Natural killer cell treated with Interleukin-12 subunit alpha and Interleukin-12 subunit beta and Interleukin-15 and Interleukin-18, amount 100 ng/mL, for 72 hours (primary cell): ENCODE measurements at places on chromosomes 1 and 21. TPM values are rescaled to one million over a fixed set of nuclear protein-coding genes. Genes with fewer than 3 reads are reported as not detected.

PKLR gene
- total RNA-seq: not detected

GPR37L1 gene
- total RNA-seq: not detected

AIRE gene
- not detected for total RNA-seq

NHLH1 gene
- total RNA-seq: 2.0 TPM

UHMK1 gene
- total RNA-seq: 63.2 TPM

C1orf141 gene
- 0.07 TPM for total RNA-seq

OR2T33 gene
- not detected for total RNA-seq

MANEAL gene
- total RNA-seq: 2.8 TPM

CTNNBIP1 gene
- 12.5 TPM for total RNA-seq

NRAS gene
- 51.9 TPM for total RNA-seq

EPHA10 gene
- not detected for total RNA-seq

HAO2 gene
- total RNA-seq: not detected

NID1 gene
- total RNA-seq: not detected

OR2AK2 gene
- not detected for total RNA-seq

SYNC gene
- total RNA-seq: not detected

CR2 gene
- not detected for total RNA-seq

CD34 gene
- not detected for total RNA-seq

PTPN22 gene
- 24.6 TPM for total RNA-seq

RNPEP gene
- 50.1 TPM for total RNA-seq

OR2M2 gene
- not detected for total RNA-seq

C8A gene
- not detected for total RNA-seq

TMEM52 gene
- 0.43 TPM for total RNA-seq

TIAM1 gene
- 57.4 TPM for total RNA-seq

HTR1D gene
- total RNA-seq: not detected

LAX1 gene
- 7.2 TPM for total RNA-seq

INSRR gene
- total RNA-seq: 0.14 TPM

CD84 gene
- total RNA-seq: 13.4 TPM

MROH9 gene
- total RNA-seq: not detected

LRRC53 gene
- not detected for total RNA-seq

NECTIN4 gene
- not detected for total RNA-seq

PGLYRP3 gene
- total RNA-seq: not detected

OR2W3 gene
- 0.31 TPM for total RNA-seq

CRABP2 gene
- total RNA-seq: 4.6 TPM

RAB42 gene
- not detected for total RNA-seq

NENF gene
- total RNA-seq: 18.9 TPM

TRIM17 gene
- total RNA-seq: 2.0 TPM

C1orf21 gene
- total RNA-seq: 28.3 TPM

KIF26B gene
- total RNA-seq: not detected

KIAA0040 gene
- total RNA-seq: 19.3 TPM

VCAM1 gene
- 31.5 TPM for total RNA-seq

ZFP69 gene
- total RNA-seq: 4.3 TPM

IL20 gene
- not detected for total RNA-seq

LCE2A gene
- total RNA-seq: not detected

OR10X1 gene
- total RNA-seq: not detected

S100A12 gene
- total RNA-seq: not detected

HSPG2 gene
- 0.20 TPM for total RNA-seq

EPHB2 gene
- not detected for total RNA-seq

ANKRD34A gene
- 1.6 TPM for total RNA-seq

CDK18 gene
- total RNA-seq: 0.71 TPM

LYPD8 gene
- total RNA-seq: not detected

ELK4 gene
- total RNA-seq: 97.8 TPM

LAPTM5 gene
- total RNA-seq: 150 TPM

B4GALT2 gene
- total RNA-seq: 48.6 TPM

FAM151A gene
- not detected for total RNA-seq

PDZK1IP1 gene
- not detected for total RNA-seq

SPRR2B gene
- total RNA-seq: not detected

MSH4 gene
- total RNA-seq: 0.19 TPM
